ENCODE measurements at places on chromosomes 3 and 15. TPM values are rescaled to one million over a fixed set of nuclear protein-coding genes. Genes with fewer than 3 reads are reported as not detected.

The ARHGAP11A gene
- 4.0 TPM for total RNA-seq

The CADM2 gene
- total RNA-seq = 0.55 TPM

GRCh38 chr15:70608144-70608543, 155.2 kb downstream of the UACA start:
- H3K4me3 ChIP-seq = no peak overlapping the region
- no peaks in the 10 kb centered on the region for H3K27me3 ChIP-seq
- DNase-seq = no peak
- no peaks in the 10 kb centered on the region for H3K36me3 ChIP-seq
- H3K4me1 ChIP-seq = peaks cover 11% of the 10 kb centered on the region
- no peak overlapping the region for H3K27ac ChIP-seq

- H3K4me3 ChIP-seq = no peak overlapping the region
- no peaks in the 10 kb centered on the region for H3K27me3 ChIP-seq
- H3K27ac ChIP-seq = no peak overlapping the region
- H3K4me1 ChIP-seq = no peaks in the 10 kb centered on the region
Observed at GRCh38 chr15:56484287-56484686, 19.4 kb upstream of the MNS1 start.

- no peak for DNase-seq
- H3K27me3 ChIP-seq = no peaks in the 10 kb centered on the region
- H3K27ac ChIP-seq = no peak overlapping the region
Observed at GRCh38 chr3:13251166-13251903, 168.8 kb downstream of the NUP210 start.

- H3K27ac ChIP-seq = no peak overlapping the region
- H3K4me1 ChIP-seq = no peaks in the 10 kb centered on the region
- no peaks in the 10 kb centered on the region for H3K27me3 ChIP-seq
- H3K36me3 ChIP-seq = no peaks in the 10 kb centered on the region
Observed at GRCh38 chr3:96465521-96465920, 348.9 kb upstream of the EPHA6 start.

DNA sequence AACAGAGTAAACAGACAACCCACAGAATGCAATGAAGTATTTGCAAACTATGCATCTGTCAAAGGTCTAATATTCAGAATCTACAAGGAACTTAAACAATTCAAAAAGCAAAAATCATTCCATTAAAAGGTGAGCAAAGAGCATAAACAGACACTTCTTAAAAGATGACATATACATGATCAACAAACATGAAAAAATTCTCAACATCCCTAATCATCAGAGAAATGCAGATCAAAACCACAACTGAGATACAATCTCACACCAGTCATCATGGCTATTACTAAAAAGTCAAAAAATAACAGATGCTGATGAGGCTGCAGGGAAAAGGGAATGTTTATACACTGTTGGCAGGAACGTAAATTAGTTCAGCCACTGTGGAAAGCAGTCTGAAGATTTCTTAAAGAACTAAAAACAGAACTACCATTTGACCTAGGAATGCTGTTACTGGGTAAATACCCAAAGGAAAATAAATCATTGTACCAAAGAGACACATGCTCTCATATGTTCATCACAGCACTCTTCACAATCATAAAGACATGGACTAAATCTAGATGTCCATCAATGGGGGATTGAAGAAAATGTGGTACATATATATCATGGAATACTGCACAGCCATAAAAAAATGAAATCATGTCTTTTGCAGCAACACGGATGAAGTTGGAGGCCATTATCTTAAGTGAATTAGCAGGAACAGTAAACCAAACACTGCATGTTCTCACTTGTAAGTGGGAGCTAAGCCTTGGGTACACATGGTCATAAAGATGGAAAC, 393.3 kb upstream of the CBLB start:
- H3K27ac ChIP-seq = no peak overlapping the region
- no peaks in the 10 kb centered on the region for H3K27me3 ChIP-seq
- H3K4me1 ChIP-seq = no peaks in the 10 kb centered on the region
- no peaks in the 10 kb centered on the region for H3K36me3 ChIP-seq
- no peak for DNase-seq

GRCh38 chr3:191238321-191238817, 39.3 kb downstream of the OSTN start:
- no peak overlapping the region for H3K4me3 ChIP-seq
- DNase-seq = no peak
- H3K27ac ChIP-seq = no peak overlapping the region

Measured in upper lobe of right lung (tissue), 1 donor.